ENCODE measurements at places on chromosomes 7 and 10.

DNA sequence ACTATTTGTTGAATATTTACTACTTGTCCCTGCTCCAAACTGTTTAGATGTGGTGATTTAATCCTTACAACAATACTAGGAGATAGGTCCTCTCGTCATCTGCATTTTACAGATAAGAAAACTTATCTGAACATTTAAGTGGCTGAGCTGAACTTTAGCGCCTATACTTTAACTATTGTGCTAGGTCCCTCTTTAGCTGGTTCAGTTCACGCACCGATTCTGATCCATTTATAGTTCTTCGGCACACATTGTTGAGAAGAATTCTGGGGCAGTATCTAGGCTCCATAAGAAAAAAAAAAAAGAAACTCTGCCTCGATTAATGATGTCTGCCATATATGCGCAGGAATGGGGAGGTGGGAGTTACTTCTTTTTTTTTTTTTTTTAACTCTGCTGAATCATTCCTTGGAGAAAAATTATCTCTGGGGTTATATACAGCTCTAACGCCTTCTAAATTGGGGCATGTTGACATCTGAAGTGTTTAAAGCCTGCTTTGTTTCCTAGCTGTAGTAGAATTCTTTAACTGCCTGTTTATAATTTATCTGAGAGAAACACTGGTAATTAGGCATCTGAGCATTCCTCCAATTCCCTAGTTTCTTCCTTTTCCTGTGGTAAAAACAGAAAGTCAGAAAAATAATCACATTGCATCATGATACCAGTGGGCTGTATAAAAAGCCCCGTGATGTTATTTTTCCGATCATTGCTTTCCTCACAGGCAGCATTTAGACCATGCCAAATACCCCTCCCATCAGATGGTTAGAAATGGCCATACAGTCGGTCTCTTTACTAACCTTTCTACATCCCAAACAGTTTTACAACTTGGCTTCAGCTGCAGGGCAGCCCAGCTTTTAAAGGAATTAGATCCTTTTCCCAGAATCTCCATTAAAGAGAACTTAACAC lies 98.5 kb upstream of the KDM7A start:
- no peak for DNase-seq

DNA sequence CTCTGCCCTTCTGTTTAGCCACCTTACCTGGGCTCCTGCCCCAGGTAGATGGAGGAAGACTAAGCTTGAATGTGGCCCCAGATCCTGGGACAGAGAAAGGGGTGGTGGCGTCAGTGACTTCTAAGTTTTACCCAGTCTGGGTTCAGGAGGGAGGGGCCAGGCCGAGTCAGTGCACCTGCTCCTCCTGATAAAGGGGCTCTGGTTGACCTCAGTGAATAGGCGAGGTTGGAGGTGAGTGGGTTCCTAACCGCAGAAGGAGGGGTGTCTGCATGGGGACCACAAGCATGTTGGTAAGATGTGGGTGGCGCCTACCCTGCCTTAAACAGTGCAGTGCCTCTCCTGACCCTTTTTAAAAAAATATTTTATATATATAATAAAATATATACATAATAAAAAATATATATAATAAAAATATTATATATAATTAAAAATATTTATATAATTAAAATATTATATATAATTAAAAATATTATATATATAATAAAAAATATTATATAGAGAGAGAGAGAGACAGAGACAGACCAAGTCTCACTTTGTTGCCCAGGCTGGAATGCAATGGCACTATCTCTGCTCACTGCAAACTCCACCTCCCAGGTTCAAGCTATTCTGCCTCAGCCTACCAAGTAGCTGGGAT lies 97.3 kb upstream of the GTF2I start:
- no peak for DNase-seq

GRCh38 chr7:4957847-4958476 lies 1.0 kb downstream of the MMD2 start:
- DNase-seq = no peak

DNA sequence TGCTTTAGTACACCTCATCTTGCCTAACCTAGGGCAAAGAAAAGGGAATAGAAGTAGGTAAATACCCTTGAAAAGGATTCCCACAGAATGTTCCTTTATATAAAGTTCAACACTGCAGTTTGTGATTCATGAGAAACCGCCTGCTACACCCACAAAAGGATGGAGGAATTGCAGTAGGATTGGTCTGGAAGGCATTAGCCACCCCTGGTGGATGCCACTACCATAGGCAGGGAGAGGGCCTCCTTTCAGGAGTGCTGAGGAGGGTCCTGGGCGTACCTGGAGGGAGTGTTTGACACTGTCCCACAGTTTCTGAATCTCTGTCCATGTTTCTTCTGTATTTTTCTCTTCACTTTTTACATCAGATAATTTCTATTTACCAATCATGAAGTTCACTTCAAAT lies 221.8 kb upstream of the TMEM72 start:
- DNase-seq = no peak

- DNase-seq = no peak
Observed at GRCh38 chr7:132080467-132080866, 495.8 kb downstream of the PLXNA4 start.

All from GDM1 (cell line).